Neural crest cell (in vitro differentiated cells): ENCODE measurements at places on chromosomes 2 and 18. TPM values are rescaled to one million over a fixed set of nuclear protein-coding genes. Genes with fewer than 3 reads are reported as not detected.

GRCh38 chr2:113700186-113700841 lies 56.1 kb downstream of the SLC35F5 start:
- peaks cover 13% of the 10 kb centered on the region for H3K4me1 ChIP-seq
- H3K27ac ChIP-seq = no peak overlapping the region
- H3K4me3 ChIP-seq = no peak overlapping the region

The L3MBTL4 gene
- 0.50 and 0.65 TPM in 2 replicates for total RNA-seq

DNA sequence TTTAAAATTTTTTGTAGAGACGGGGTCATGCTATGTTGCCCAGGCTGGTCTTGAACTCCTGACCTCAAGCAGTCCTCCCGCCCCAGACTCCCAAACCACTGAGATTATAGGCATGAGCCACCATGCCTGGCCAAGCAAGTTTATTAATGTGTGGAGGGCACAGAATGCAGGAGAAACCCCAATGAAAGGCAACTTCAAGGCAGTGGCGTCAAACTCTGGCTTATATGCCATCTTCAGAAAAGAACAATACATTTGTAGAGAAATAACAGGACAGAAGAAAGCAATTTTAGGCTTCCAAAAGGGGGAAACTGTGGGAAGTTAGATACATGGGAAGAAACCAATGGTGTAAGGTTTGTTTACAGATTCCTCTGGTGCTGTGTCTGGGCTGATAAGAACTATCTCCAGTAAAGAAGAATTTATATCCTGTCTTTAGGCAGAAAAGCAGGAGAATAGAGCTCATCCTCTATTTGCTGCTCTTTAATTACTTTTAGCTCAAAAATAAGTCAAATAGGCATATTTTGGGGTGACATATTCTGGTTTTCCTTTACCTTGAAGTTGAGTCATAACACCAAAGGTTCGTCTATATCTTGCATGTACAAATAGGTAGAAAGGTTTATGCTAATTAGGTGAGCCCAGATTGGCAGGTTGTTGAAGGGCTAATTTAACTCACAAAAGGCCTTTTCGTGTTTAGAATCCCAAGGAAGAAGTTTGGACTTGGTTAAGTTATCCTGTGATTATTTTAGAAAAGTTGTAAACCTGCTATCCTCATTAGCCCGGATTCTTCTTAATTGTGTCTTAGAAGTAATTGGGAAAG lies 26.0 kb upstream of the TMEM214 start:
- peaks cover 4% of the 10 kb centered on the region for H3K4me1 ChIP-seq
- no peak overlapping the region for H3K27ac ChIP-seq
- no peaks in the 10 kb centered on the region for H3K36me3 ChIP-seq
- H3K4me3 ChIP-seq = no peak overlapping the region
- no peaks in the 10 kb centered on the region for H3K27me3 ChIP-seq
- DNase-seq = no peak

- DNase-seq = no peak
- no peaks in the 10 kb centered on the region for H3K4me1 ChIP-seq
- no peak overlapping the region for H3K27ac ChIP-seq
- H3K36me3 ChIP-seq = no peaks in the 10 kb centered on the region
Observed at GRCh38 chr2:67221266-67221665, 175.9 kb upstream of the ETAA1 start.

DNA sequence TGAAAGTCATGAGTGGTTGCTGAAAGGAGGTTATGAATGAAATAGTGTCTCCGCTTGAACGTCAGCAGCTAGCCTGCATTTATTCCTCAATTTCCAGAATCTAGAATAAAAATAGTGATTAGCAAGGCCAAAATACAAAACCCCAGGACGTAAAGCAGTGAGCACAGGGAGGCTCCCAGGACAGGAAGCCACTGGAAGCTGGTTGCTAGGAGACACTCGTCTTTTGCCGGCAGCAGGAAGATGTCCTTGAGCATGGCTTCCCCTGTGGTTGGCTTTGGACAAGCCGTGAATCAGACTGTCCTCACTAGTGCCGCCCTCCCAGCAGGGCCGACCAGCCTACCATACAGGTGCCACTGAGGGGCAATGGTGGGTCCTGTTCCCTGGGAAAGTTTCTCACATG lies 374.4 kb downstream of the MTX2 start:
- H3K36me3 ChIP-seq = no peaks in the 10 kb centered on the region
- DNase-seq = no peak
- H3K4me1 ChIP-seq = no peaks in the 10 kb centered on the region
- no peak overlapping the region for H3K4me3 ChIP-seq
- no peak overlapping the region for H3K27ac ChIP-seq
- H3K27me3 ChIP-seq = peaks cover 98% of the 10 kb centered on the region
